ENCODE measurements at places on chromosomes 2 and 18.
A peak's percentile ranks its signal among the peaks of the same experiment; 100 is the strongest.

- no peak overlapping the region for H3K4me3 ChIP-seq
- no peaks in the 10 kb centered on the region for H3K36me3 ChIP-seq
- H3K4me1 ChIP-seq: no peaks in the 10 kb centered on the region
- H3K27ac ChIP-seq: no peak overlapping the region
Measured at GRCh38 chr2:12980817-12981216, 264.1 kb downstream of the TRIB2 start.

DNA sequence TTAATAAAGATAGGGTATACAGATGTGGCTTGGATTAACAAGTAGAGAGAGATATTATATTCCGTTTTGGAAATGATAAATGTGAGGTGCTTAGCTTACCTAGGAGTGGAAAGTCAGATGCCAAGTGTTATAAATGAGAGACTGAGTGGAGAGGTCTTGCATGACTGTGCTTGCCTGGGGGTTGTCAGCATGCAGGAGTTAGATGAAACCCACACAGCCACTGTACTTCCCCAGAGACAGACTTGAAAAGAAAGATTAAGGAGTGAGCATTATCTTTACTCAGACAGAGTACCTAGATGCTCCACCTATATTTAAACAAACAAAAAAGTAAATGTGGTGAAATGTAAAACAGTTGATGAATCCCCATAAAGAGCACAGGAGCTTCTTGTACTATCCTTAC lies 482.7 kb downstream of the RIT2 start:
- H3K4me1 ChIP-seq: no peaks in the 10 kb centered on the region
- no peaks in the 10 kb centered on the region for H3K36me3 ChIP-seq
- ATAC-seq: no peak
- no peak overlapping the region for H3K27ac ChIP-seq
- H3K27me3 ChIP-seq: no peaks in the 10 kb centered on the region

DNA sequence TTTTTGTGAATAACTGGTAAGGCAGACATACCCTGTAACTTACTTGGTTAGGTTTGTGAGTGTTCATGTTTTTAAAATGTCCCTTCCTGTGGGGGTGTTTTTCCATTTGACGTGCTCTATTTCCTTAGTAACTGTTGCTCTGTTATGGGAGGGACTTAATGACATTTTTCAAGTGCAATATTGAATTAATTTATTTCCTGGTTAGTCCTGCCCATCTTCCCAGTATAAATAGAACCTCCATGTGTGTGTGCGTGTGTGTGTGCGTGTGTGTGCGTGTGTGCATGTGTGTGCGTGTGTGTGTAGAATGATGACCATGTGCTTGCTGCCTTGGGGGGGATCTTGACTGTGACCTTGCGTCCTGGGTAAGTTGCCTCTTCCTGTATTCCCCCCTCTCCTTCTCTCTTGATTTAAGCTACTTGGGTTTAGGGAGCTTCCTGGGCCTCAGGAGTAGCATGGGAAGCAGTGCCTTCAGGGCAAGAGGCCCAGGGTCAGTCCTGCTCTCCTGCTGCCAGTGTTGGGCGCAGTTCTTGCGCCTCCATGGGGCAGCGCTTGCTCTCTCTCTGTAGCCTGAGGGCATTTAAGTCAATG lies 163.9 kb downstream of the LDLRAD4 start:
- H3K27me3 ChIP-seq: no peaks in the 10 kb centered on the region
- peaks cover 2% of the 10 kb centered on the region for H3K36me3 ChIP-seq
- peak overlapping the region; percentile 86 for H3K27ac ChIP-seq
- peak overlapping the region; percentile 35 for H3K4me3 ChIP-seq
- peaks cover 78% of the 10 kb centered on the region for H3K4me1 ChIP-seq
- ATAC-seq: peak; percentile 76

- no peaks in the 10 kb centered on the region for H3K4me1 ChIP-seq
- H3K4me3 ChIP-seq: no peak overlapping the region
- no peaks in the 10 kb centered on the region for H3K36me3 ChIP-seq
Measured at GRCh38 chr2:72843301-72843700, 17.5 kb upstream of the EXOC6B start.

- no peak overlapping the region for H3K4me3 ChIP-seq
- no peaks in the 10 kb centered on the region for H3K36me3 ChIP-seq
- H3K27ac ChIP-seq: no peak overlapping the region
- ATAC-seq: no peak
- H3K4me1 ChIP-seq: no peaks in the 10 kb centered on the region
- H3K27me3 ChIP-seq: no peaks in the 10 kb centered on the region
Measured at GRCh38 chr18:75377258-75377657, 50.2 kb downstream of the SMIM21 start.

DNA sequence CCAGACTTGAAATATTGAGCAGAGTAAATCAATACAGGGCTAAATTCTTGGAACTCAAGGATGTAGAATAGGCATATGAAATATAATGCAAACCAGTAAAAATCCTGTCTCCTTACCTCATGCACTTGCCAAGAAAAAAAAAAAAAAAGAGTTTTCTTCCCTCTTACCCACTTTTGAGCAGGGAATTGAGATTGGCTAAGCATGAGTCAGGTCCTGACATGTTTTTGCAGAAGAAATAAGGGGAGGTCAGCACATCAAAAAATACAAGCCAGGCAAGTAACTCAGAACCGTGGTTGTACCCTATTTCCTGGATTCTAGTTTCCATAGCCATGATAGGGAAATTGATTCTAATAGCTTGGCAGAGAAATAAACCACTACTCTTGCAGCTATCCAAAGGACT lies 1526.7 kb downstream of the LRP1B start:
- H3K27ac ChIP-seq: no peak overlapping the region
- H3K4me3 ChIP-seq: no peak overlapping the region
- H3K4me1 ChIP-seq: no peaks in the 10 kb centered on the region

GRCh38 chr2:196719110-196719872 lies 79.8 kb downstream of the CCDC150 start:
- H3K4me3 ChIP-seq: no peak overlapping the region
- H3K36me3 ChIP-seq: no peaks in the 10 kb centered on the region
- H3K27ac ChIP-seq: no peak overlapping the region

DNA sequence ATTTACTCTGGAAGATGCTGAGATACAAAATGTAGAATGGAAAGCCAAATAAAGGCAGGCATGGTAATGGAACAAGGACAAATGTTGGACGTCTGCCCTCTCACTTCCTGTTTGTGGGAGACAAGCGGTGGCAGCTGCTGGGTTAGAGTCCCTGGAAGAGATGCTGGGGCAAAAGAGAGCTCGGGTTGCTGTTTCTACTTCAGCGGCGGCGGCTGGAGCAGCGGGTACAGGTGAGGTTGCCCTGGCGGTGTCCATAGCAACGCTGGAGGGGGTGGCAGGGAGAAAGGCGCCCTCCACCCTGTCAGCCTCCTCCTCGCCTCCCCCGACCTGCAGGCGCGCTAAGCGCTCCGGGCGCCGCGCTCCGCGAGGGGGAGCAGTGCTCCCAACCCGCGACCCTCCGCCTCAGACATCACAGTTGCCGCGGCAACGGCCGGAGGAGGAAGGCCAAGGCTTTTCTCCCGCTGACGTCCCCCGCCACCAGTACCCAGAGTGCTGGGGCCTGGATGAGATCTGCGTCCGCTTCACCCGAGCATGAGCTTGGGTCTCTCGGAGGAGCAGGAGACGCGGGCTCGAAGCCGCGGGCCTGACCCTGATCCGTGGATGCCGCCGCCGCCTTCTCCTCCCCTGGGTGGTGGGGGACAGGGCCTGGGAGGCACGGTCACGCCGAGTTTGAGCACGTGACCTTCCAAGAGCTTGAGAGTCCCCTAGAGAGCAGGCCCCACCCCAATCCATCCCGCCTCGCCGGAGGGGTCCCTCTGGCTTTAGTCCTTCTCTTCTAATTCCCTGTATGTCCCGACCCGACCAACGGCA lies 65.6 kb downstream of the NOL4 start:
- H3K4me1 ChIP-seq: no peaks in the 10 kb centered on the region
- H3K27ac ChIP-seq: no peak overlapping the region
- peak; percentile 28 for ATAC-seq
- no peaks in the 10 kb centered on the region for H3K36me3 ChIP-seq

DNA sequence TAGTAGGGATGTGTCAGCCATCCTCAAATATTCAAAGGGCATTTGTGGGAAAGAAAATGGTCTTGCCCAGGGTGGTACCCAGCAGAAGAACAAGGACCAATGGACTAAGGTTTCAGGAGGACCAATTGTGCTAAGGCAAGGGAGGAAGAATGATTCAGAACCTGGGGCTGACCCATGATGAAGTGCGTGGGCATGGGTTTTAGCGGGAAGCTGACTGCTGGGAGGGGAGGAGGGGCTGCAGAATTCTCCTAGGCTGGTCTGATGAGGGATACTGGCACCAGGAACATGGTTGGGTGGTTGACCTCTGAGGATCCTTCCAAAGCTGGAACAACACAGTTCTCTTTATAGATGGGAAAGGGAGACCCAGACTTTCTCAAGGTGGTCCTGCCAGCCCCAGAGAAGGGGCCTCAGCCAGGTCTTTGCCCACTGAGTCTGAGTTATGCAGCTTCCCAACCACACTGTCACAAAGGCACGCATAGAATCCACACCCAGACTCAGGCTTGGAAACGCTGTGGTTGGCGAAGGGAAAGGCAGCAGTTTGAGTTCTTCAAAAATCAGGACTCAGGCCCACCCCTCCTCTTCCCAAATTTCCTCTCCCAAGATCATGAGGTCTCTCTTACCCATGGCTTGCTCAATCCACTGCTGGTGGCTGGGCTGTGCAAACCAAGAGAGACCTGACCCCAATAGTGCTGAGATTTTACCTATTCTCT lies 37.3 kb downstream of the MARCO start:
- ATAC-seq: no peak
- no peaks in the 10 kb centered on the region for H3K4me1 ChIP-seq
- H3K36me3 ChIP-seq: no peaks in the 10 kb centered on the region
- no peak overlapping the region for H3K27ac ChIP-seq

GRCh38 chr2:200746301-200746700 lies 65.4 kb upstream of the BZW1 start:
- no peaks in the 10 kb centered on the region for H3K36me3 ChIP-seq
- no peak overlapping the region for H3K27ac ChIP-seq
- H3K4me3 ChIP-seq: no peak overlapping the region

GRCh38 chr2:102367331-102367971 lies 11.9 kb downstream of the IL18R1 start:
- H3K27ac ChIP-seq: no peak overlapping the region
- no peak for ATAC-seq
- H3K4me3 ChIP-seq: no peak overlapping the region
- H3K36me3 ChIP-seq: no peaks in the 10 kb centered on the region
- H3K4me1 ChIP-seq: no peaks in the 10 kb centered on the region
- H3K27me3 ChIP-seq: no peaks in the 10 kb centered on the region

GRCh38 chr2:20619624-20620024 lies 31.3 kb downstream of the HS1BP3 start:
- no peaks in the 10 kb centered on the region for H3K27me3 ChIP-seq
- H3K27ac ChIP-seq: peak overlapping the region; percentile 89
- no peak overlapping the region for H3K4me3 ChIP-seq
- ATAC-seq: no peak
- peaks cover 94% of the 10 kb centered on the region for H3K4me1 ChIP-seq

Data from gastroesophageal sphincter (tissue), 4 donors.